Activated B cell treated with CpG ODN at 0.5 μM for 24 hours (primary cell): ENCODE measurements at places on chromosomes 4 and X.

GRCh38 chr4:94870146-94870545, 112.4 kb downstream of the BMPR1B start:
- H3K27me3 ChIP-seq = no peaks in the 10 kb centered on the region
- no peaks in the 10 kb centered on the region for H3K4me1 ChIP-seq
- no peak overlapping the region for H3K4me3 ChIP-seq
- no peak for DNase-seq

DNA sequence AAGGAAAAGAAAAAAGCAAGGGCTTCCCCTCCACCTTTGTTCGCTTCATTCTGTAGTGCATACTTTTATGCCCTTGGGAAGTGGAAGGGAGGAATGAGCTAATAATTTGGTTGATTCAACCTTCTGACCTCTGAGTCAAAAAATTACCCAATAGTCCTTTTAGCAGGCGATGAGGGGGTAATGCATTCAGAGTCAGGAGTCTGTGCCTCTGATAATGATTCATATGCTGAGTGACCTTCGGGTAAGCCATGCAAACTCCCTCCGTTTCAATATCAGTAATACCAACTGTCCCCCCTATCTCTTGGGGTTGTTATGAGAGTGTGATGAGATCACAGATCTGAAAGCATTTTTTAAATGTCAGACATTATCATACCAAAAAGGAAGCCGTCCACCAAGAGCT, 41.6 kb upstream of the ACSL4 start:
- H3K4me1 ChIP-seq = no peaks in the 10 kb centered on the region
- H3K36me3 ChIP-seq = no peaks in the 10 kb centered on the region
- no peak overlapping the region for H3K4me3 ChIP-seq

- H3K4me1 ChIP-seq = no peaks in the 10 kb centered on the region
- no peaks in the 10 kb centered on the region for H3K27me3 ChIP-seq
- no peak for DNase-seq
- no peak overlapping the region for H3K4me3 ChIP-seq
- no peaks in the 10 kb centered on the region for H3K36me3 ChIP-seq
These were observed 148.8 kb downstream of the PJA1 start for GRCh38 chrX:69016293-69016941.

- no peaks in the 10 kb centered on the region for H3K27me3 ChIP-seq
- H3K4me1 ChIP-seq = no peaks in the 10 kb centered on the region
- DNase-seq = no peak
- no peaks in the 10 kb centered on the region for H3K36me3 ChIP-seq
These were observed 20.5 kb downstream of the PAGE2 start for GRCh38 chrX:55109306-55109705.

- H3K4me1 ChIP-seq = no peaks in the 10 kb centered on the region
- no peak overlapping the region for H3K27ac ChIP-seq
- no peaks in the 10 kb centered on the region for H3K36me3 ChIP-seq
- no peak for DNase-seq
- H3K27me3 ChIP-seq = no peaks in the 10 kb centered on the region
These were observed 87.4 kb downstream of the CBLL2 start for GRCh38 chrX:22360129-22360528.

GRCh38 chr4:22607382-22607781, 85.4 kb upstream of the GBA3 start:
- H3K4me1 ChIP-seq = no peaks in the 10 kb centered on the region
- no peaks in the 10 kb centered on the region for H3K36me3 ChIP-seq
- H3K27me3 ChIP-seq = no peaks in the 10 kb centered on the region
- no peak for DNase-seq
- H3K4me3 ChIP-seq = no peak overlapping the region
- no peak overlapping the region for H3K27ac ChIP-seq

DNA sequence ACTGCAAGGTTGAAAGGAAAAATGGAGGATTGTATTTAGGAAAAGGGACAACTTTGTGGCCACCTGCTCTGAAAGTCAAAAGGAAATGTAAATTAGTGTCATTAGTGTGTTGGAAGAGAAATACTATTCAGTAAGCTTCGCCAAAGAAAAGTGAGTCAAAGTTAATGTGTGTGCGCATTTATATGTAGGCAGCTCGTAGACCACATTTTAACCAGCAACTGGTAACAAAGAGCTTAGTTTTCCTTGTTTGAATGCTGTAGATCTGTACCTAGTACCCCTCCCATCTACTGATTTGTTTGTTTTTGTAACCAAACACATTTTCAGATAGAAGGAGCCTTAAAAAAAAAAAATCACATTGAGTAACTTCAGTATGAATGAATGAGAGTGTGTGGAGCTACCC, 69.3 kb downstream of the GPAT3 start:
- H3K4me3 ChIP-seq = no peak overlapping the region
- peaks cover under 1% of the 10 kb centered on the region for H3K27me3 ChIP-seq
- no peak overlapping the region for H3K27ac ChIP-seq
- H3K36me3 ChIP-seq = no peaks in the 10 kb centered on the region
- no peaks in the 10 kb centered on the region for H3K4me1 ChIP-seq
- DNase-seq = no peak
